ENCODE measurements at places on chromosomes 5 and 9.

- DNase-seq, result peak; percentile 1
Observed at GRCh38 chr5:90645024-90645610, 86.5 kb downstream of the ADGRV1 start.

DNA sequence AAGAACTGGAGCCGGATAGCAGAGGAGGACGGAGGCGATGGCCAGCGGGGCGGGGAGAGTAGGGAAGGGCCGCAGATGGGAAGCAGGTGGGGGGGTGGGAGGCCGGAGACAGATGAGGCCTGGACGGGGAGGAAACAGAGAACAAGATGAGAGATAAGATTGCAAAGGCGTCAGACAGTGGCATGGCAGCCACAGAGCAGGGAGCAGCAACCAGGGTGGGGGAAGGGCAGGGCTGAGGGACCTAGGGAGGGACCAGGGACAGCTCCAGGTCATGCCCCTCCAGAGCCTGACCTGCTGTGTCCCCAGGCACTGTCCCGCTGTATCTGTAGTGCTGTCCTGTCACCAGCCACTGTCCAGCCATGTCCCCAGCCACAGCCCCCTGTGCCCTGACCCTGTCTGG is 49.6 kb upstream of the LMX1B start:
- DNase-seq, result no peak

GRCh38 chr9:128298535-128299482 is 22.7 kb downstream of the SWI5 start:
- DNase-seq, result no peak

GRCh38 chr5:160547872-160548271 is 126.2 kb downstream of the PTTG1 start:
- DNase-seq, result no peak

- peak; percentile 25 for DNase-seq
Observed at GRCh38 chr5:108798513-108799265, 51.0 kb downstream of the FER start.

DNA sequence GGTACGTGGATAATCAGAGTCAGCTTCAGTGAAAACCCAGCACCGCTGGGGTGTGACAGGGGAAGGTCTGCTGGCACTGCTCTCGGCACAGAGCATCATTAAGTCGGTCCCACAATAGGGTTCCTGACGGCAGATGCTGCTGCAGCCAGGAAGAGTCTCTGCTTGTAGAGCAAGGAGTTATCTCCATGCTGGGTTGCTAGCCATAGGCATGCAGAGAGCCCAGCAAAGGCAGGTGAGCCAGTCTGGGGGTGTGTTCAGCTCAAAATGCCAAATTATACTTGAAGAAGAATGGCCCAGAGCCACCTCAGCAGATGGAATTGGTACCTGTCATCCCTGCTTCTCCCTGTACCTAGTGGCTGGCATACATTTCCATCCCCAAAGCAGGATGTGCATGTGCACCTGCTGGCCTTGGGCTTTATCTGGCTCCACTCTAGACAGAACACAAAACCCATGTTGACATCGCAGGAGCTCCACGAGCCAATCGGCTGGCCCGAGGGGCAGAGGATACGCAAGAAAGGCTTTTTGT is 100.8 kb downstream of the WDR41 start:
- no peak for DNase-seq

All from EH (cell line).